ENCODE measurements at places on chromosomes 6 and 20.

DNA sequence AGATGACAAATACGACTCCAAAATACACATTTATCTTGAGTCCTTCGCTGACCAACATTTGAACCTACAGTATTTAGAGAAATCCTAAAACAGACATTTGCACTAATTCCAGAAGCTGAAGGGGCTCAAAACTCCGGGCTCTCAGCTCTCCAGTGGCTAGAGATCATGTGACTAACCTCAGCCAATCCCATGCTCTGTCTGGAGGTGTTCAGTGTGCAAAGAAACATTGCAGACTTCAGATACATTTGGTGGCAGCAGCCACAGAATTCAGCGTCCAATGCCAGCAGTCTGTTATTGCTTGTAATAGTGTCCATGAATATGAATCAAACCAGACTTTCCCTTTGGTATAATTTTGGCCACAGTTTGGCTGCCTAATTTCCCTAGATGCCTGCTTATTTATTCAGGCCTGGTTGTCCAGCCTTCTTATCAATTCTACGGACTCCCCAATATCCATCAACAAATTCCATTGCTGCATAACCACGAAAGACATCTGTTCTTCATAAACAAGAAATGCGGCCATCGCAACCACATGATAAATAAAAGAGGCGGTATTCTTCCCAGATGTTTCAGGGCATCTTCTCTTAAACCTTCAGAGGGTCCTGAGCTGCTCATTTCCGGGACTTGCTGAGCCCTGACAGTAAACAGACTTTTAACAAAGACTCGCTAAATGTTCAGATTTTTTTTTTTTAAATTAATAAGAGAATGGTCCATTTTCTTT lies 14.5 kb upstream of the CYP24A1 start:
- no peak for DNase-seq

DNA sequence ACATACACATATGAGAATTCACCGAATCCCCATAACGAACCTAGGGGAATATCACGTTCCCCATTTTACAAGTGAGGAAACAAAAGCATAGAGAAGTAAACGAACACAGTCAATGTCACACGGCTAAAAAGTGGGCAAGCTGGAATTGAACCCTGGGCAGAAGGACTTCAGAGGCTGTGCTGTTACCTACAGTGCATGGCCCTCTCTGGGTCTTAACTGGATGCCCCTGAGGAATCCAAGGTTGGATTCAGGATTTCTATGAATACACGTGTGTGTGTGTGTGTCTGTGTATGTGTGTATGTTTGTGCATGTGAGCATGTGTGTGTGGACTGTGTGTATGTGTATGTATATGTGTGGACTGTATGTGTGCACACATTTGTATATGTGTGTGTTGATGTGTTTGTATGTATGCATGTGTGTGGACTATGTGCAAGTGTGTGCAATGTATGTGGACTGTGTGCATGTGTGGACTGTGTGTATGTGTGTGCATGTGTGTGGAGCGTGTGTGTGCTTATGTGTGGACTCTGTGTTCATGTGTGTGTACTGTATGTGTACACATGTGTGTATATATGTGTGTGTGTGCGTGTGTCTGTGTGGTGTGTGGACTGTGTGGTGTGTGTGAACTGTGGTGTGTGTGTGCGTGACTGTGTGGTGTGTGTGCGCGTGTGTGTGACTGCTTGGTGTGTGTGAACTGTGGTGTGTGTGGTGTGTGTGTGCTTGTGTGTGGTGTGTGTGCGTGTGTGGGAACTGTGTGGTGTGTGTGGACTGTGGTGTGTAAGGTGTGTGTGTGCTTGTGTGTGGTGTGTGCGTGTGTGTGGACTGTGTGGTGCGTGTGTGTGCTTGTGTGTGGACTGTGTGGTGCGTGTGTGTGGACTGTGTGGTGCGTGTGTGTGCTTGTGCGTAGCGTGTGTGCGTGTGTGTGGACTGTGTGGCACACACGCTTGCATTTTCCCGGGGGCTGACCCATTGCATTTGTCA lies 49.0 kb downstream of the HNF4A start:
- no peak for DNase-seq

GRCh38 chr6:110662490-110663211 lies 152.6 kb downstream of the CDK19 start:
- DNase-seq, result no peak

DNA sequence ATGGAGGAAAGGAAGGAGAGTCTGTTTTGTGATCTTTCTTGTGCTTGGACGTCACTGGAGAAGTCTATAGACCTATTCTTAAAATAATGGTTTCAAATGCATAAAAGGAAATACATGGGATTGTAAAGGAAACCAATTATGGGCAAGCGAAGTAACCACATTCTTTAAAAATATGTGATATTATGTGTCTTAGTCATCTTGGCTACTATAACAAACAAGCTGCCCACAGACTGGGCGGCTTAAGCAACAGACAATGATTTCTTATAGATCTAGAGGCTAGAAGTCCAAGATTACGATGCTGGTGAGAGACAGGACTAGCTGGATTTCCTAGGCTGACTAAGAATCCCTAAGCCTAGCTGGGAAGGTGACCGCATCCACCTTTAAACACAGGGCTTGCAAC lies 49.4 kb upstream of the CD83 start:
- DNase-seq, result no peak

DNA sequence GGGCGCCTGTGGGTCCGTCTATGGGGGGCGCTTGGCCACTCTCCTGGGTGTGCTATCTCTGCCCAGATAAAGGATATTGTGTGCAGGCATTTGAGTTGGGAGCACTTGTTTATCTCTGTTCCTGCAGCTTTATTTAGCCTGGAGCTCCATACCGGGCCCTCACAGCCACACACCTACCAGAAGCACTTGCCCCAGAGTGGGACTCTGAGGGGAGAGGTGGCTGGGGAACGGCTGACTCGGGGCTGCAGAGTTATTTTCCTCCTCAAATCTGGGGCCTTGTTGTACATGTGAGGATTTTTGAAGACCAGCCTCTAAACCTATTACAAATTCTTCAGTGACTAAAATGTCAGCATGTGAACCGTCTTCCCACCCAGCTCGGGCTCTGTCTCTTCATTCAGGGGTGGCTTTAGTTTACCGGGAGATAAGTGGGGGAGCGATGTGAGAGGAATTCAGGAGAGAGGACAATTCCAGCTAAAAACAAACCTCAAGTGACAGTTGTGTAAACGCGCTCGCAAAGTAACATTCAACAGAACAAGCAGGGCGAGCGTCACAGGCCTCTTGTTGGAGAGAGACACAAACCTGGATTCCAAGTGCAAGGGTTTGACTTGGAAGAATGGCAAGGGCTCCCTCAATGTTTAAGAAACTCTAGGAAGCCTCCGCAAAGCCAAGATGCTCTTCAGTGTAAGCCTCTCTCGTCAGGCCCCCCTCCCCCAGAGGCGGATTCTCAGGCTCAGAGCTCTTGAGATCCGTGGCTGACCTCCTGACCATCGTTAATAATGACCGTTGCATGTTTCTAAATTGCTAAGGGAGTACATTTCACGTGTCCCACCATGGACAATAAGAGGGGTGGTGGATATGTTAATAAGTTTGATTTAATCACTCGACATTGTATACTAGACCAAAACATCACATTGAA lies 548.9 kb downstream of the QKI start:
- DNase-seq, result no peak

- no peak for DNase-seq
Measured at GRCh38 chr20:45842169-45842812, 8.7 kb downstream of the SNX21 start.

DNA sequence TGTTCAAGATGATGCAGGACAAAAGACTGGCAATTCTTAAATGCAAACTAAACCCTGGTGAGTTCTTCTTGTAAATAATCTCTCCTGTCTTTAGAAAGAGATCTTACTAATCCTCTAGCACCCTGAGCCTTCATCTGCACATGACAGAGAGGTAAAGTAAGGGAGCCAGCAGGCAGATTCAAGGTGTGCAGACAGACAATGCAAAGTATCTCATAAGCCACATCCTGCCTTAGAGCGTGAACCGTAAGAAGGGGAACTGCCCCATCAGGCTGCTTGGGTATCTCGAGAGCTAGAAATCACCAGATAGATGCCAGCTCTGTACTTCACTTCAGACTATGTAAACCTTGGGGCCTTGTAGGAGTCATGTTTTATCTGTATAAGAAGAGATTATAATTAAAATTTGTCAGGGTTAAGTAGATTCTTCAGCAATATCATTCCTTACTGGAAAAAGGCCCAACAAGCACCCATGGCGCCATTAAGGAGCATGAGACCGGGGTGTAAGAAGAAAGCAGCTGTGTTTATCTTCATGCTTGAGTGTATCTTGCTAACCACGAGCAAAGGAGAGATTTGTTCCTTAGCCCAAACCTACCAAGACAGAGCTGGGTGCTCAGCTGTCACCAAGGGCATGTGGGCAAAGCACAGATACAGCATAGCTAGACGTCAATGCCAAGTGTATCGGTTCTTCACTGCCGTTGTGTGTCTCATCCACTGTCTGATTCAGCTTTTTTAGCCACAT lies 24.4 kb downstream of the CNR1 start:
- peak; percentile 52 for DNase-seq

DNA sequence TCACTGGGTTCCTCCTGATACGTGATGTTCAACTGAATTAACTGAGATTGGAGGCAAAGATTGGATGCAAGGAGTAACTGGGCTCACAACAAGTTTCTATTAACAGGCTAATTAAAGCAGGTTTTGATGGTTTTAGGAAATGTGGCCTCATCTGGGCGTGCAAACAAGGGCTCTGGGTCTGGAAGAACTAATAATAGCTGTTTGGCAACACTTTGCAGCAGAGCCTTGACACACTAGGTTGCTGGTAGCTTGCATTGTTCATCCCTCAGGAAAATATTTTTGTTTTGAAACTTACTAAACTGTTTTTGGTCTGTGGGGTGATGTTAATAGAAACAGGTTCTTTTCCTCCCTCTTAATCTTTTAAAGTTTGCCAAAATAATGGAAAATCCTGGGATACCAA lies 117.2 kb upstream of the CD93 start:
- DNase-seq, result no peak

- DNase-seq, result no peak
Measured at GRCh38 chr20:38872036-38872435, 54.2 kb upstream of the FAM83D start.

DNA sequence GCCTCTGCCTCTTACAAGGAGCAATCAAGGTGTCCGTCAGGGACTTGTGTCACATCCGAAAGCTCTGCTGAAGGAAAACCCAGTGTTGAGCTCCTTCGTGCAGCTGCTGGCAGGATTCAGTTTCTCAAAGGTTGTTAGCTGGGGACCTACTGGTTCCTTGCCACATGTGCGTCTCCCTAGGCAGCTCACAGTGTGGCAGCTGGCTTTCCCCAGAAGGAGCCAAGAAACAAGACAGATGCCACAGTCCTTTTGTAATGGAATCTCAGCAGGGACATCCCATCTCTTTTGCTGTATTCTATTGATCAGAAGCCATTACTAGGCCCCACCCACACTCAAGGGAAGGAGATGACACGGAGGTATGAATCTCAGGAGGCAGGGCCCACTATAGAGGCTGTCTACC lies 488.8 kb downstream of the CD83 start:
- no peak for DNase-seq

- DNase-seq, result no peak
Measured at GRCh38 chr20:50281831-50282591, 91.4 kb downstream of the CEBPB start.

- no peak for DNase-seq
Measured at GRCh38 chr20:17504066-17504897, 26.9 kb downstream of the BFSP1 start.

DNA sequence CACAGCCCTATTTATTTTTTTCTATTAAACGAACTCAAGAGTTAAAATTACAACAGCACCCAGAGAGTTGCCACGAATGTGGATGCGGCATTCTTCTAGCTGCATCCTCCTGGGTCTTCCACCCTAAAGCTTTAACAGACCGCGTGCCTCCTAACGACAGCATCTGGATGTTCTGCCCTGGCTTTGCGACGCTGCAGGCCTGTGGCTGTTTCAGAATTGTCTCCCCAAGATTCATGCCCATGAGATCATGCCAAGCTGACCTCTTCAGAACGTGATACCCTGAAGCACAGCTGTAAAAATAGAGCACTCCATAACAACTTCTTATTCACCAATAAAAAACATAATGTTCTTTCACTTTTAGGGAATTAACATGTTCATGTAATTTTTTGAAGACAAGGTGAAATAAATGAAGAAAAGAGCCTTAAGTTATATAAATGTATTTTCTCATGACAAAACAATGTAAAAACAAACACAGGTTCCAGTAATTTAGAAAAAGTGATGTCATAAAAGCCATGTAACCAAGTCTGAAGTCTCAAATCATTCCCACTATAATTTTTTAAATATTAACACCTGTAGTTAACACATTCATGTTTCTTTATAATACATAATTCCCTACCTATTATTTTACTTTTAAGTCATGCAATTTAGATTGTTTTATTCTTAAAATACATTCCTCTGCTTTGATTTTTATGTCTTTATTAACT lies 26.5 kb downstream of the HIVEP2 start:
- DNase-seq, result no peak

DNA sequence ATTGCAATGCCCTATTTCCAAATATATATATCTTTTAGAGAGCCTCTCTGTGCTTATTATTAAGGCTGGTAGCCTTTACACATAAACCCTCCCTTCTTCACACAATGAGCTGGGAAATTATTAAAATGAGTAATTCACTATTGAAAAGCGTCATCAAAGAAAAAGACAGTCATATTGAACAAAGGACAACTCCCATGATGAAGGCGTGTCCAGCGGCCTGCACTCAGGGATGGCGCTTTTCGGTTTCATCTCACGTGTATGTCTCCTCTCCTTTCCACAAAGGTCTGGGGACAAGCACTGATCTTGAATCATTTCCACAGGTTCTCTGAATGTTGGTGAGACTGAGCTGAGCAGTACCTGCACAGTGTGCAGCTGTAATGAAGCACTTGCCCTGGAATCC lies 3.5 kb downstream of the SERPINB9 start:
- no peak for DNase-seq

DNA sequence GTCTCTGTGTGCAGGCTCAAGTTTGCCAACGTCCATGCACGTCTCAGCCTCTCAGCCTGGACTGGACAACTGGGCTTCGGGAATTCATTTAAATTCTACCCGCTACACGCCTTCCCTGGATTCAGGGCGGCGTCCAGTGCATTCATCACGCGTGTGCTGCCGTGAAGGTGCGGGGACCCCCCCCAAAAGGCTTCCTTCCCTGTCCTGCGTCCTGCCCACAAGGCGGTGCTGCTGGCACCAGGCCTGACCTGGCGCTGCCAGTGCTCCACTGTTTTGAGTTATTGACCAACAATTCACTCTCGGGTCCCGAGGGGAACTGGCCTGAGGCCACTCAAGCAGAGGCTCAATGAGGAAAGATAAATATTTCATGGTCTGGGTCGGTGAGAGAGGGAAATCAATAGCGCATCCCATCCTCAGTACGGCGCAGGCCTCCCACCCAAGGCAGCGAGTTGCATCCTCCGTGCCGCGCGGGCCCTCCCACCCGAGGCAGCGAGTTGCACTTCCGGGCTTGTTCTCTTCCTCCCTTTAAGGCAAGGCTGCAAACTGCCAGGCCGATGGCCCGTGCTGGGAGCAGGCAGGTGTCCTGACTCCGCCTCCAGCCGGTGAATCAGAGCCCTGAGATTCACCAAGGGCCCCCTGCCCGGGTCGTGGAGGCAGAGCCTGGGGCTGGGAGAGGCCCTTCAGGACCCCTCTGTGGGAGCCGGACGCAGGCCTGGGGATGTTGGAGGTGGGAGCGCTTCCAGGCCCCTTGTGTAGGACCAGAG lies 22.8 kb upstream of the BHLHE23 start:
- no peak for DNase-seq

All from WERI-Rb-1 (cell line).